Diencephalon (tissue), 1 donor: ENCODE measurements at places on chromosomes 4 and X. TPM values are rescaled to one million over a fixed set of nuclear protein-coding genes. Genes with fewer than 3 reads are reported as not detected.

DCAF4L1 gene
- total RNA-seq: 0.23 TPM

DSPP gene
- total RNA-seq: under 0.01 TPM

HEPH gene
- 13.1 TPM for total RNA-seq

SRPK3 gene
- 0.46 TPM for total RNA-seq

MCF2 gene
- total RNA-seq: 36.0 TPM

DDX53 gene
- not detected for total RNA-seq

ADH1A gene
- total RNA-seq: not detected

INPP4B gene
- total RNA-seq: 35.1 TPM

TCEANC gene
- 10.6 TPM for total RNA-seq

ZMAT1 gene
- total RNA-seq: 8.5 TPM

AFF2 gene
- total RNA-seq: 126 TPM

LINC00632 gene
- 79.8 TPM for total RNA-seq

ODAPH gene
- not detected for total RNA-seq

P2RY8 gene
- total RNA-seq: under 0.01 TPM

ATP8A1 gene
- total RNA-seq: 197 TPM

SMIM10L2A gene
- 22.1 TPM for total RNA-seq

GPR82 gene
- total RNA-seq: not detected

GSX2 gene
- total RNA-seq: 3.2 TPM

PDLIM3 gene
- 49.8 TPM for total RNA-seq

SPP1 gene
- 401 TPM for total RNA-seq

F11 gene
- not detected for total RNA-seq

LNX1 gene
- 32.3 TPM for total RNA-seq

PCSK1N gene
- total RNA-seq: 157 TPM

TAB3 gene
- 29.5 TPM for total RNA-seq

ITGB1BP2 gene
- total RNA-seq: 2.5 TPM

ELF2 gene
- total RNA-seq: 79.8 TPM

BMP15 gene
- total RNA-seq: not detected

CXCL1 gene
- total RNA-seq: 1.2 TPM

FRMPD3 gene
- total RNA-seq: 3.2 TPM

ANOS1 gene
- 92.7 TPM for total RNA-seq

VCX3A gene
- total RNA-seq: not detected

CFI gene
- 5.1 TPM for total RNA-seq

FAM120C gene
- total RNA-seq: 13.8 TPM

PCDH10 gene
- total RNA-seq: 173 TPM

ALAS2 gene
- 60.7 TPM for total RNA-seq

TBX22 gene
- total RNA-seq: 0.23 TPM

ATOH1 gene
- not detected for total RNA-seq

SSX4 gene
- total RNA-seq: not detected

SNX12 gene
- total RNA-seq: 59.5 TPM

CT47B1 gene
- not detected for total RNA-seq

SPANXA1 gene
- total RNA-seq: not detected

MAGEE1 gene
- 27.5 TPM for total RNA-seq

AP1S2 gene
- total RNA-seq: 120 TPM
